ENCODE measurements at places on chromosomes 6 and 20. TPM values are rescaled to one million over a fixed set of nuclear protein-coding genes. Genes with fewer than 3 reads are reported as not detected.

The DSP gene
- total RNA-seq = 0.04 TPM

DNA sequence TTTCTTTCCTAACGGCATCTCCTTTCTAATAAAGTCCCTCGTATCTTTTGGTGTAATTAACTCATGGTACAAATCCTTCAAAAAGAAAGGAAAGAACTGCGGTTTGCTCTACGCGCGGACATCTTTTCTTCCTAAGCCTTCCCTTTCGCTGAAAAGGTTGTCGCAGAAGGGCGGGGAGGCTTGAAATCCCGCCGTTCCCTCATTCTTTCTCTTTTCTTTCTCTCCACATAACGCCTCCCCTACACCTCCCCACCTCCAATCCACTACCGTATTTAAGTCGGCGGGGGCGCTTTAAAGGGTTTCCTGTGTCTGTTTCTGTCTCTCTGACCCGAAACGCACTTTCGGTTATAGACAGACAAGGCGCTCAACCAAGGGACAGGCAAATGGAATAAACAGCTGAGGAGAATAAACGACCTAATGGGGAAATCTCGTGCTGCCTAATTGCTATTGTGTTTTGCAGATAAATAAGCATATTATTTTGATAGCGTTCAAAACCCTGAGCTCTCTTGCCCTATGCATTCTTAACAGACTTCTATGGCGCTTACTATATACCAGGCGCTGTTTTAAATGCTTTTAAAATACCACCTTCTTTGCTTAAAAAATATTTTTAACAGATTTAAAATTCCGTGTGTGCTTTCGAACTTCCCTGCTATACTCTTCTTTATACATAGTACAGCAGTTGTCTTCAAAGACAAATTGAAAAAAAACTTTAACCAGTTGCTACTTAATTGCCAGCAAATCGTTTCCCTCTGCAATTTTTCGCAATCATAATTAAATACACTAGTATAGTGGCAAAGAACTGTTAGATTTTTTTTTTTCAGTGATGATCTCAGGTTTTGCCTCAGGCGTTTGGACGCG is 2.5 kb upstream of the HEY2 start:
- H3K4me1 ChIP-seq = peaks cover 26% of the 10 kb centered on the region
- H3K36me3 ChIP-seq = no peaks in the 10 kb centered on the region
- H3K27ac ChIP-seq = no peak overlapping the region
- peak; percentile 78 for DNase-seq
- H3K4me3 ChIP-seq = peak overlapping the region; percentile 63

- no peak overlapping the region for H3K27ac ChIP-seq
- H3K36me3 ChIP-seq = no peaks in the 10 kb centered on the region
- no peak for DNase-seq
These were observed 22.8 kb upstream of the OCSTAMP start for GRCh38 chr20:46573234-46573633.

The GCNT2 gene
- 1.3 TPM for total RNA-seq

GRCh38 chr6:50410579-50410978 is 302.7 kb upstream of the TFAP2D start:
- no peaks in the 10 kb centered on the region for H3K36me3 ChIP-seq
- H3K27ac ChIP-seq = no peak overlapping the region
- no peak for DNase-seq
- no peaks in the 10 kb centered on the region for H3K27me3 ChIP-seq
- no peaks in the 10 kb centered on the region for H3K4me1 ChIP-seq

DNA sequence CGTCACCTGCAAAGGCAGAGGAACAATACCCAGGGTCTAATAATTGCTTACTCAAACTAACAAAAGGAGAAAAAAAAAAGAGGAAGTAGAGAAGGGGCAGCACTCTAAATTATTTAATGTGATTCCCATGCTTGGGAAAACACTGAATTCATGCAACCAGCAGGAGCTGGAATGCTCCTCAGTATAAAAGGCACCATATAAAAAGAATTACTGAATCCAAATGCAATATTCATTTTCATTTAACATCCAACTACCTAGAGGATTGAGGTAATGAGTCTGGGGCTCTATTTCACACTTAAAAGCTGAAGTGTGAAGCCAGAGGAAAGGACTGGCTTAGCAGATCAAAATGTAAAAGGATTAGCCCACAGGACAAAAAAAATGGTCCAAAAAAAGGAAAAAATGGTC is 8.7 kb downstream of the B4GALT5 start:
- H3K36me3 ChIP-seq = no peaks in the 10 kb centered on the region
- no peaks in the 10 kb centered on the region for H3K27me3 ChIP-seq
- DNase-seq = no peak

The ACAT2 gene
- 68.8 TPM for total RNA-seq
